Coronary artery (tissue), 2 donors: ENCODE measurements at places on chromosomes 4 and X.

GRCh38 chr4:171794528-171794927 lies 18.7 kb upstream of the GALNTL6 start:
- no peak for DNase-seq

GRCh38 chr4:132530861-132531260 lies 618.2 kb upstream of the PCDH10 start:
- DNase-seq, result no peak

DNA sequence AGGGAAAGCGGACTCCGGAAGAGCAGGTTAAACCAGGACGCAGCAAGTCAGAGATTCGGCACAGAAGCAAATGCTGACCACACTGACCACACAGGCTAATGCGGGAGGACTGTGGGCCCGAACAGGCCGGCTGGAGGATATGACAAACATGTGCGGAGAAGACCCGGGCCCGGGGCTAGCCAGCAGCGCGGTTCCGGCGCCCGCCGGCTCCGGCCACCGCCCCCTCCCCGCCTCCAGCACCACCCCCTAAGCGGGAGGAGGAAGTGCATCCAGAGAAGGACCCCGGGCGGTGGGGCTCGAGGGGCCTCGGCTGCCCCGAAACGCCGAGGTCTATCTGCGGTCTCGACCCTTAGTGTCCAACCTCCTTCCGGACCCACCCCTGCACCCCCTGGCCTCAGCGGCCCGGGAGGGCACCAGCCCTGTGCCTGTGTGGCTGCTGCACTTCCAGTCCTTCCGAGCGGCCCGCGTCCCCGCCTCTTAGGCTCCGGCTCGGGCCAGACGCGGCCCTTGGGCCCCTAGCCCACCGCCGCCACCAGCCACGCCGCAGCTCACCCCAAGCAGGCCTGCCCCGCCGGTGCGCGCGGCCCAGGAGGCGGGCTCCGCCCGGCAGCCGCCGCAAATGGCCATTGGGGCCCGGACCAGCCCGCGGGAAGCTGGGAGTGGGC lies 2.1 kb downstream of the ELOVL6 start:
- DNase-seq, result peak; percentile 75

GRCh38 chr4:139200102-139200501 lies 23.1 kb upstream of the ELF2 start:
- DNase-seq, result no peak

GRCh38 chr4:154277172-154277571 lies 214.4 kb downstream of the DCHS2 start:
- DNase-seq, result no peak

GRCh38 chr4:134539729-134540231 lies 338.2 kb upstream of the PABPC4L start:
- no peak for DNase-seq

GRCh38 chrX:74461384-74461783 lies 40.1 kb downstream of the SLC16A2 start:
- no peak for DNase-seq

DNA sequence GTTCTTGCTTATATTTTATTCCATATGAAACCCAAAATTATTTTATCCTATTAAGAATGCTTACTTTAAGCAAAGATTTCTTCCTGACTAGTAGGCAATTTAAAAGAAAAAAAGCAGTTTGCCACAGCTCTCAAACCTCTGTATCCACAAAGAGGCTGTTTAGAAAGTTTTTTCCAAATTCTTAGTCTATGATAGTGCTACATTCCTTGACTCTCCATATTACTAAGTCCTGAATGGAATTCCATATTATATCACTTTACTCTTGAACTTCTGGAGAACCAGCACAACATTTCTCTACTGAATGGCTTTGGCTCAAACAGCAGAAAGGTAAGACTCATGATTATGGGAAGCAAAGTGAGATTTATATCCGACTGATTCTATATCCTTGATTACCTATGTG lies 8.3 kb downstream of the SLC10A6 start:
- DNase-seq, result no peak

- no peak for DNase-seq
These were observed 17.3 kb downstream of the PGAM4 start for GRCh38 chrX:77952173-77952572.

DNA sequence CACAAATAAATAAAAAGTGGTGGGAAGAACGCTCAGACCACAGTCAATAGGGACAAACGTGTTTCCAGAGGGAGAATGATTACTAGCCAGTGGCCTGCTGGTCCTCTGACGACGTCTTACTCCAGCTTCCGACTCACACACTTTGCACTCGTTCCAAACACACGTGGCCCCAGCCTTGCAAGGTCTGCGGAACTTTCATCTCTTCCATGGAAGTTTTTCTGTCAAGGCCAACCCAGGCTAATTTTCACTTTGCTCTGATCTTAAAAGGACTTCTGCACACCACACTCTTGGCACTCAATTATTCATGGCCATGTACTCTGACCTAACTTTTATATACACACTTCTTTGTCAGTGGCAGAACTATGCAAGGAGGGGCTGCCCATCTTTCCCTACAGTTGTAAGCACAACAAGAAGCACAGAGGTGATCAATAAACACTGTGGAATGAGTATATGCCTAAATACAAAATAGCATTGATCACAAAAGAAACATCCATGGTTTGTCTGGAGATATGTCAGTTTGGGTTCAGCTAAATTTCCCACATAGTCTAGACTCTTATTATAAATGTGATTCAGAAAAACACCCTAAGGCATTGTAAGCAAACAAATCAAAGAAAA lies 69.4 kb downstream of the STX18 start:
- no peak for DNase-seq

- no peak for DNase-seq
These were observed 5.2 kb upstream of the IRF2 start for GRCh38 chr4:184479516-184479950.

- DNase-seq, result no peak
These were observed 4.0 kb upstream of the HSPA4L start for GRCh38 chr4:127778102-127778501.

- peak; percentile 81 for DNase-seq
These were observed 125.8 kb downstream of the PPEF1 start for GRCh38 chrX:18833071-18833731.

DNA sequence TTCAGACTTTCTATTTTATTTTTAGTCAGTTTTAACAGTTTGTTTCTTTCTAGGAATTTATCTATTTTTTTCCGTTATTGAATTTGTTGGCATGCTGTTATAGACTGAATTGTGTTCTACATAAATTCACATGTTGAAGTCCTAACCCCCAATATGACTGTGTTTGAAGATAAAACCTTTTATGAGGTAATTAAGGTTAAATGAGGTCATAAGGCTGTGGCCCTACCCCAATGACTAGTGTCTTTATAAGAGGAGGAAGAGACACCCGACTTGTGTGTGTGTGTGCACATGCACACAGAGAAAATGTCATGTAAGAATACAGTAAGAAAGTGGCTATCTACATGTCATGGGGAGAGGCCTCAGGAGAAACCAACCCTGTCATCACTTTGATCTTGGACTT lies 146.3 kb downstream of the BRWD3 start:
- DNase-seq, result no peak

DNA sequence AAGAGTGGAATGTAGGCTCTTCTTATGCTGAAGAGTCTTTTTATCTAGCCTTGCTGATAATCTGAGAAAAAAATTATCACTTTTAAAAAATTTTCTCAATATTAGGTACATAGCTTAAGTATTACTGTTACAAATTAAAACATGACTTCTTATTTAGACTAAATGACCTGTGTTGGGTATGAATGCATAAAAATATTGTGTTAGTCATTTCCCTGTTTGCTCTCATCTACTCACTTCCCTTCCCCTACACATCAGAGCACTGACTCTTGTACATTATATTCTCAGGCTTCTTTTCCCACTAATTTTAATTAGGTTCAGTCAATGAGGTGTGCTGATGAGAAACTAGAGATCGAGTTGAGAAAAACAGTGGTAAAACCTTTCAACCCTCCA lies 881.0 kb downstream of the PCDH18 start:
- DNase-seq, result no peak

DNA sequence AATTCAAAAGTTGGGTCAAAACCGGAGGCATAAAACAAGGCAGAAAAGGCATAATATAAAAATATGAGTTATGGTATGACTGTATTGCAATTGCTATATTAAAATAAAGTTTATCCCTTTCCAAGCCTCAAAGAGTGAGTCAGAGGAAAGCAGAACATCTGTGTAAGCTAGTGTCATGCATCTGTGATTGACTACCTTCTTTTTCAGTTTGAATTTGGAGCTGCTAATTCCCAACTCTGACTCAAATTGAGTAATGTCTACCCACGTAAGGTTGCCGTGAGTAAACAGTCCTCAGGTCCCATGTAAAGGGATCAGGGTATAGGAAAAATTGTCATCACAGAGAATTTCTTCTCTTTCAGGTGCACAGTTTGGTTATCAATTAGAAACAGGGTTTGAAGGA lies 6.5 kb upstream of the SLITRK4 start:
- no peak for DNase-seq

- DNase-seq, result no peak
These were observed 763.8 kb upstream of the AADAT start for GRCh38 chr4:170853422-170854021.

- DNase-seq, result no peak
These were observed 49.5 kb upstream of the ATP6AP2 start for GRCh38 chrX:40531056-40531826.

- DNase-seq, result no peak
These were observed 112.5 kb upstream of the HAND2 start for GRCh38 chr4:173642509-173642908.

- no peak for DNase-seq
These were observed 5.0 kb downstream of the FUNDC2 start for GRCh38 chrX:155031657-155032056.

- DNase-seq, result no peak
These were observed 67.1 kb upstream of the MYOZ2 start for GRCh38 chr4:119068529-119068962.

GRCh38 chrX:132181364-132181763 lies 37.9 kb downstream of the RAP2C start:
- DNase-seq, result no peak

- DNase-seq, result no peak
These were observed 259.6 kb downstream of the UNC5C start for GRCh38 chr4:95289028-95289634.

GRCh38 chr4:2948895-2949781 lies 14.1 kb downstream of the NOP14 start:
- DNase-seq, result peak; percentile 56

DNA sequence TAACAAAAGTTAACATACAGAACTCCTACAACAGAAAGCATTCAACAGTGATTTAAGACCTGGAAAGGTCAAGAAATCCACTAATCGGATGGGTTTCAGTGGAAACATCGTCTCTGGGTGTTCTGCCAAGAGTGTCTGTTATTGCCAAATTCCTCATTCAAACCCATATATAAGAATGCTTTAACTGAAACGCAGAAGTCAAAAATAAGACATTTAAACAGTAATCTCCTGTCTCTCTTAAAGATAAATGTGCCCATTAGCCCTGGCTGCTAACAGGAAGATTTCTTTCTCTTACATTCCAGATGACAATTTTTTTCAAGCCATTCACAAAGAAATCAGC lies 31.5 kb downstream of the DCTD start:
- DNase-seq, result no peak

GRCh38 chr4:52586069-52586468 lies 73.0 kb downstream of the USP46 start:
- no peak for DNase-seq

DNA sequence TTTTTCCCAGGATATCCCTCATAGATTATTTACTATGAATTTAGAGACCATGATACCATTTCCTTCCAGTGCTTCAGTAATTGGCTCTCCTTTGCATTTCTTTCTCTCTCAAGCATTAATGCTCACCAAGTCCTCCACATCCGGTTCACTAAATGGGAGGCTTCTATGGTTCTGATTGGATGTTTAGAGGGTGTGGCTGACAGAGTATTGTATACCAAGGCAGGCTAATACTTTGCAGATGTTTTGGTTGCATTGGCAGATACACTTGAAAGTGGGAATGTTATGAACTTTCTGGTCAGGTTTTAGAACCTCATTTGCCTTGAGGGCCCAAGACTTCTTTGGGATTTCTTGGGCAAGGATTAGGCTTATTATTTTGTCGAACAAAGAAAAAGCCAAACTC lies 24.2 kb downstream of the CBLL2 start:
- DNase-seq, result no peak

DNA sequence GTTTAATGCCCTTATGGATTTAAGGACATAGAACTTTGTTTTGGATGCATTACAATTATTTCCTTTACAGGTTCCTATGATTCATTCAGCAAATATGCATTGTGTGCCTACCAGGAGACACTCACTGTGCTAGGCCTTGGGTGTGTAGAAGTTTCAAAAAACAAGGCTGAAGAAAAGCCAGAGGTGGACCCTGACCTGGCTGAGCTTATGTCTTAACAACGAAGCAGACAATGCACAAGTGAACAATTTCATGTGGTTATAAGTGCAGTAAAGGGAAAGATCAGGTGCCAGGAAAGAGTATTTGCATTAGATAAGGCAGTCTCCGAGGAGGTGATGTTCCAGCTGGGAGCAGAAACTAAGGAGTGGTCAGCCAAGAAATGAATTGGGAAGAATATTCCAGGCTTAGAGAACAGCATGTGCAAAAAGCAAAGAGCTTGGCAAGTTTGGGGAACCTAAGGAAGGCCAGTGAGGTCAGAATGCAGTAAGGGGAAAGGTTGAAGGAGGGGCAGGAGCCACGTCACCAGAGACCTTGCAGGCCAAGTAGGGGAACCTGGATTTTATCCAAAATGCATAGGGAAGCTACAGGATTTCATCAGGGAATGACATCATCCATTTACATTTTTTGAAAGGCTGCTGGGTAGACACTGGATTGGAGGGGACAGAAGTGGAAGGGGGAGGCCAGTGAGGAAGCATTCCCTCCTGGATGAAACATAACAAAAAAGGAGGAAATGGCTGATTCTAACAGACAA lies 193.6 kb downstream of the SOWAHB start:
- no peak for DNase-seq

GRCh38 chr4:74516303-74516702 lies 71.4 kb downstream of the AREG start:
- DNase-seq, result no peak

GRCh38 chr4:121011138-121011537 lies 61.2 kb downstream of the NDNF start:
- DNase-seq, result no peak

GRCh38 chr4:26020881-26021280 lies 106.9 kb downstream of the SMIM20 start:
- DNase-seq, result no peak

- DNase-seq, result peak; percentile 62
These were observed 44.5 kb downstream of the FGFRL1 start for GRCh38 chr4:1055721-1056590.
